Fibroblast of mammary gland (primary cell): ENCODE measurements at places on chromosomes 7 and 10.

GRCh38 chr10:110853921-110854605, 17.7 kb upstream of the PDCD4 start:
- DNase-seq = no peak

DNA sequence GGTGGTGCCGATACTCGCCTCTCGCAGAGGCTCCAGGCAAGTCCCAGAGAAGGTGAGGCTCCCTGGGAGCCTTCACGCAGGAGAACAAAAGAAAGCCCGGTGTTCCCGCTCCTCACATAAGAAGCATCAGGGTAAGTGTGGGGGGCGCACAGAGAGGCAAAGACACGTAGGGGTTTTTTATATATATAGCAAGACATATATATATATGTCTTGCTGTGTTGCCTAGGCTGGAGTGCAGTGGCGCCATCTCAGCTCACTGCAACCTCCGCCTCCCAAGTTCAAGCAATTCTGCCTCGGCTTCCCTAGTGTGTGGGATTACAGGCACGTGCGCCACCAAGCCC, 61.3 kb downstream of the PDIA4 start:
- DNase-seq = no peak

GRCh38 chr7:108014747-108015682, 12.1 kb upstream of the LAMB1 start:
- peak; percentile 76 for DNase-seq

DNA sequence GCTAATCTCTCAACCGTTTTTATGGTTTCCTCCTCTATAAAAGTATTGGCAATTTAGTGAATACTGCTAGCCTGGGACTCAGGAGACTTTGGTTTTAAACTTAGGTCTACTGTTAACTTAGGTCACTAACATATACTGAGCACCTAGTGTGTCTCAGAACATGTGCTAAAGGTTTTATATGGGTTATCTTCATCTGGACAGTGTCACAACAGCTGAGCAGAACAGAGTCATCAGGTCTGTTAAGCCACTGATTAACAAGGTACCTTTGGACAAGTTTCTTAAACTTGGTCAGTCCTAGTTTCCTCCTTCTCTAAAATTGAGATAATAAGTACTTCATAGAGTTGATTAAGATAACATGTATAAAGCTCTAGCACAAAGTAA, 30.6 kb downstream of the NET1 start:
- DNase-seq = no peak

DNA sequence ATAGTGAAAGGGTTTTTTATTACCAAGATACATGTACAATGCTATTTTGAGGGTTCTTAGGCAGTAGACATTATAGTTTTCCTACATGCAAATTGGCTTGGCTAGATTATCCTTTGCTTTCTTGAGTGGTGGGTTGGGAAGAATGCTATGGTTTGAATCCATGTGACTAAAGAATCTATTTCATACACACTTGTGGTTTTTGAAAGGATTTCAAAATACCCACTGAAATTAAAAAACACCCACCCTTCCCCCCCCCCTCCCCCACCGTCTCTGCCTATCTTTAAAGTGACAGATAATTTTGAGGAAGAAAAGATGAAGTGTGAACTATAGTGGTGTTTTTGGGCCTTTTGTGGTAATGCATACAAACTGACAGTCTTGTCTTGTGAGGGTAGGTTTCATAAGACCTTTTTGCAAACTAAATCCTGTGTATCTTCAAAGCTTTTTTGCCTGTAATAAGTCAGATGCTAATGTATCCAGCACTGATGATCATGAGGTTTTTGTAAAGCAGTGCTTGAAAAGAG, 90.9 kb downstream of the TPST1 start:
- peak; percentile 65 for DNase-seq

DNA sequence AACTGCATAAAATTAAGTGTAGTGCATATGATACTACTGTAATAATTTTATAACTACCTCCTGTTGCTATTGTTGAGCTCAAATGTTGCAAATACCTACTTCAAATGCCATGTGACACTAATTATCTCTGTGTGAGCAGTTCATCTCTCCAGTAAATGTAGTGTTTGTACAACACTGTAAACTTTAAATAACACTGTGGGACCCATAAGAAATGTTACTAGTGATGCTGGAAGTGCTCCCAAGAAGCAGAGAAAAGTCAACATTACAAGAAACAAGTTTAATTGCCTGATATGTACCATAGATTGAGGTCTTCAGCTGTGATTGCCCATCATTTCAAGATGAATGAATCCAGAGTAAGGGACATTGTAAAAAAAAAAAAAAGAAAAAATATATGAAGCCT, 39.9 kb downstream of the RALA start:
- DNase-seq = no peak

DNA sequence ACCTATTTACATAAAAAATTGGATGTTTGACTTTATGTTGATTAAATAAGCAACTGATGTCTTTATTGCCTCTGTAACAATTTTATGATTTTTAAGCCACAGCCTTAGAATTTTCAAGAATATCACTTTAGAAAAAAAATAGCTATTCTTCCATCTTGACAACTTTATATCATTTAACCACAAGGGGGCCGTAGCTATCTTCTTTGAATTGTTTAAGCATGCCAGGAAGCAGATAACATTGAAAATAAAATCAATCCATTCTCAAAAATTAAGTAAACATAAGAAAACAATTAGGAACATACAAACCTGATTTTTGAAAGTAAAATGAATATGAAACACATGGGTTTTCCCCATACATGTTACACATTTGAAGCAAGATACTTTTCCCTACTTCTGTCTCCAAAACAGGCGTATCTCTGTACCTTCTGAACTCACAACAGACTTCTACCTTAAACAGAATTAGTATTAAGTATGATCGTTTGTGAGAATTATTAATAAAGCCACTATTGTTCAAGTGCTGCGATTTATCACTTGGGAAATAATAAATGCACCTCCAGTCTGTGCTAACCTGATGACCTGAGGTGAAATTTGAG, 209.0 kb downstream of the CACNA2D1 start:
- DNase-seq = peak; percentile 66

DNA sequence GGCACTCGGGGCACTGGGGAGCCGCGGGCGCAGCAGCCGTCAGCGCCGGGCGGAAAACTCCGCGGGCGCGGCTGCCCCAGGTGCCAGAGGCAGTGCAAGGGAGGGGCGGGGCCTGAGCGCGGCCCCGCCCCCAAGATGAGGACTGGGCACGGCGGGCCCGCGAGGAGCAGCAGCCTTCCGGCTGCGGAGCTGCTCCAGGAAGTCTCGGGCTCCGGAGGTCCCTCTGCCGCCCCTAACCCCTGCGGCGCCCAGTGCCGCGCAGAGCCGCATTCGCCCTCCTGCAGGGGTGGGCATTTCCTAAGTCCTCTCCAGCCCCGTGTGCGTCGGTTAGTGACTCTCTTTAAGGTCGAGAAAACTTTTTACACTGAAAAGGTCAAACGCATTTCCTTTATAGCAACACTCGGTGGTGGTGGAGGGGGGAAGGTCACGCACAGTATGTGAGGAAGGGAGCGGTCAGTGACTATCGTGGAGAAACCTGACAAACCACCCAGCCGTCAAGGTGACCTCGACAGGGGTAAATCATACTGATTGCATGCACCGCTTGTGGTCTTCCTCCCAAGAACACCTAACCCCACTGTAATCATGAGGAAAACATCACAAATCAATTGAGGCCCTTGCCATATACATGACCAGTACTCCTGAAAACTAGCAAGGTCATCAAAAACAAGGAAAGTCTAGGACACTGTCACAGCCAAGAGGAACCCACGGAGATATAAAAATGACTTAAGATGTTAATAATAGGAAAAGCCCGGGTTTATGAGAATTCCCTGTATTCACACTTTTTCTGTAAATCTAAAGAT, at the start of gene ANXA11:
Gene ANXA11, minus strand, starts transcription at position 61 of the 800 bp plus-strand sequence. CDS start 32,676 bp downstream, outside the sequence.
- peak; percentile 55 for DNase-seq

GRCh38 chr10:121531830-121532178, 66.4 kb downstream of the FGFR2 start:
- no peak for DNase-seq

DNA sequence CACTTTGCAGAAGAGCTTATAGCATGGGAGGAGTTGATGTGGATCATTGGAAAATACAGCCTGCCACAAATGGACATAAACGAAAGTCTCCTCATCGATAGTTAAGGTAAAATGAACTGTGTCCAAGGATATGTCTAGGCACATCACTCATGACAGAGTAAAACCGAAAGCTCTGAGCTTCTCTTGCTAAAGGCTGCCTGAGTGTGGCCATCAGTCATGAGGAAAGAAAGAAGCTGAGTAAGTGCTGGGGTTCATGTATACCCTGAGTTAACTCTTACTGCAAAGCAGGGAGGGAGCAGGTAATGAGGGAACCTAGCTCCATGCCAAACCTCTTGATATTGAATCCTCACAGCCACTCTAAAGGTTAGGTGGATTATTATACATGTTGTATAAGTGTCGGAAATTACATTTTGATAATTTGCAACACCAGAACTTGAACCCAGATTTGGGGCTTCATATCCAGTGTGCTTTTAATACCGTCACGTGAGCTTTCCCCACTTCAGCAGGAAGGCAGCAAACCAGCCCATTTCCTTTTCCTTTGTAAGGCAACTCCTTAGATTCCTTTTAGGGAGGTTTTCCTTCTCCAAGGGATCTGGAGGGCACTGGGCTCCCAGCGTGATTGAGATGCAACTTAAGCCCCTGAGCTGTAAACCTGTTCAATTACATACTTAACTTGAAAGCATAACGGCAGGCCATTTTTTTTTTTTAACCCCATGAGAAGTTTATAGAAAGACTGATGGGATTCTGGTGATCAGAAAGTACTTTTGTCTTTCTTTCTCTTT, 215.0 kb downstream of the PHF14 start:
- DNase-seq = no peak

DNA sequence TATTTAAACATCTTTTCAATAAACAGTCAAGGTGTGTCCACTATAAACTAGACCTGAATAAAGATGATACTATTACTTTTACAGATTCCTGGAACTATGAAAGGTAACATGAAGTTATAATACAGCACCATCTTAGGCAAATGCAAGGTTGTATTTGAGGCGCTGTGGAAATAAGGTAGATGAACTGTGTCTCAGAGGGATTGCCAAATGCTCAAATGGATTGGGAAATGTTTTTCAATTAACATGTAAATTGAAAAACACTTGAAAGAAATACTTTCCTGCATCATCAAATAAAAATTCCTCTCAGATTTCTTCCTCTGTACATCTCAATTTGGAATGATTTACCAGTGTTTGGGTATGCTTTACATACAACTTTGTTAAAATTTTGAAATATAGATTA, 139.4 kb downstream of the DKK1 start:
- DNase-seq = no peak

DNA sequence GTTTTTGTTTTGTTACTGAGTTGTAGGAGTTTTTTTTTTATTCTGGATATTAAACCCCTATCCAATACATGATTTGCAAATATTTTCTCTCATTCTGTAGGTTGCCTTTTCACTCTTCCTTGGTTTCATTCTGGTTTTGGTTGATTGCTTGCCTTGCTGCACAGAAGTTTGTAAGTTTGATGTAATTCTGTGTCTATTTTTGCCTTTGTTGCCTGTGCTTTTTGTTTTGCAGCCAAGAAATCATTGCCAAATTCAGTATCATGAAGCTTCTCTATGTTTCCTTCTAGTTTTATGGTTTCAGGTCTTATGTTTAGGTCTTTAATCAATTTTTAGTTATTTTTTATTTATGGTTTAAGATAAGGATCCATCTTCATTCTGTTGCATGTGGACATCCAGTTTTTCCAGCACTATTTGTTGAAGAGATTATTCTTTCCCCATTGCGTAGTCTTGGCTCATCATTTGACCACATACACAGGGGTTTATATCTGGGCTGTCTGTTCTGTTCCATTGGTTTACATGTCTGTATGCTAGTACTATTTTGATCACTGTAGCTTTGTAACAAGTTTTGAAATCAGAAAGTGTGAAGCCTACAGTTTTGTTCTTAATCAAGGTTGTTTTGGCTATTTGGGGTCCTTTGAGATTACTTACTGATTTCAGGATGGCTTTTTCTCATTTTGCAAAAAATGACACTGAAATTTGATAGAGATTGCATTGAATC, 26.4 kb downstream of the BMPR1A start:
- DNase-seq = no peak

DNA sequence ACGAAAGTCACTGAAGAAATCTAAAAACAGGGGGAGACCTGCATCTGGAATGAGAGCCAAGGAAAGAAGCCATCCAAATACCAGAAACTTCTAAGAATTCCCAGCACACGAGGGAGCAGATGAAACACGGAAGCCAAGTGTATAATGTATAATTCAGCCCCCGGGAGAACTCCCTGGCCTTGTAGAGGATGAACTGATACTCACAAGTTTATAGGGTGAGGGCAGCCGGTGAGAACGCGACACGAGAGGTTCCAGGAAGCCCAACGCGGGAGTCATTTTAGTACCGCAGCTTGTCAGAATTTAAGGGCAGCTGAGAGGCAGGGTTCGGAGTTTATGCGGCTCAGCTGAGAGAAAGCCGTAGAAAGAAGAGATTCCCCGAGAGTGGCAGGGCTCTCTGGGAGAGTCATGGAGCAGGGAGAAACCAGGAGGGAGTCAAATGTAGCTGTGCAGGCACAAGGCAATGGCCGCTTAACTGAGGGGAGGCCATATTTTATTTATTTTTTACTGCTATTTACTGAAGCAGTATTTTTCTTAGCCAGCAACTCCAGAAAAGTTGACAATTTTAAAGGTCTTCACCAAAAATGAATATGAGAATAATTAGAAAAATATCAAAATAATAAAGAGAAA, 164.0 kb downstream of the NPSR1 start:
- no peak for DNase-seq

GRCh38 chr7:30800785-30801252, 29.6 kb downstream of the MINDY4 start:
- DNase-seq = peak; percentile 87

DNA sequence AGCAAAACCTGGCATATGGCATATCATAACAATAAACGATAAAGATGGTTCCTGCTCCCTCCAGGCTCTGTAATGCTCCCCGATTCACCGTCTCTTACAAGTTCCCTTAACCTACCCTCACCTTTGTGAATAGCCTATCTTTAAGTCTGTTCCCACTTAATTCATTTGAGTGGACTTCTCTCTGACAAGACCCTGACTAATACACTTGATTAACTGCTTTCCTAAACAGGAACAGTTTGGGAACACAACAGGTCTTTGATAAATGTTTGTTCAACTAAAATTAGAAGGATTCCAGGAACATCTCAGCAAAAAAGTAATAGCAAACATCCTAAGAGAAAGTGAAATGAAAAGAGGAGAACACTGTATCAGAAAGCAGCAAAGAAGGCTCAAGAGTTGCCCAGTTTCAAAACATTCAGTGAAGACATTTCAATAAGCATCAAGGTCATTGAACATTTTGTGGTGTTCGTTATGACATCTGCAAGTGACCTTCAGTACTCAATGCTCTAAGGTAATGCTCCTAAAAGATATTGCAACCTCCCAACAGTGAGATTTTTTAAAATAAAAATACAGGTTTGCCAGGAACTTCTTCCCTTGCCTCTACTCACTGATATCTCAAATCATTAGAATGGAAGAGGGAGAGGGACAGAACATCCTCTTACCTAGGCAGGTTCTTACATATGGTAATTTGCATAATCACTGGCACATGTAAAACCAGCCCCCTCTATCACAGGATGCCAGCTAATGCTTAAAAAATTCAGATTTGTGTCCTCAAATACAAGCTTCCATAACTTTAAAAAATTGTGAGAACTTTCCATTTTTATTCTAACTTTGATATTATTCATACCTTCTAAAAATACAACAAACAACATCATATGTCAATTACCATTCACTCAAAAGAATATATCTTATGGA, 11.4 kb upstream of the ARHGAP12 start:
- DNase-seq = peak; percentile 39
